Suprapubic skin (tissue), 4 donors: ENCODE measurements at places on chromosomes 4 and X.

- DNase-seq, result peak; percentile 84
Observed at GRCh38 chr4:1249148-1249730, 309 bp upstream of the CTBP1 start.

DNA sequence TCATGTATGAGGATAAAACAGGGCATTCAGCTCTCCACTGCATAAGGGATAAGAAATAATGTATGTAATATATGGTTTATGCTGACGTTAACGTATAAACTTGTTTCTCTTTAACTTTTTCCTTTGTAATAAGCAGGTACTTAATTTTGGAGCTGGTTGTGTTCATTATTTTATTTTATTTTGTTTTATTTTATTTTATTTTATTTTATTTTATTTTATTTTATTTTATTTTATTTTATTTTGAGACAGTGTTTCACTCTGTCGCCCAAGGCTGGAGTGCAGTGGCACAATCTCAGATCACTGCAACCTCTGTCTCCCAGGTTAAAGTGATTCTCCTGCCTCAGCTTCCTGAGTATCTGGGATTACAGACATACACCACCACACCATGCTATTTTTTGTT lies 1932.6 kb upstream of the TENM3 start:
- no peak for DNase-seq

DNA sequence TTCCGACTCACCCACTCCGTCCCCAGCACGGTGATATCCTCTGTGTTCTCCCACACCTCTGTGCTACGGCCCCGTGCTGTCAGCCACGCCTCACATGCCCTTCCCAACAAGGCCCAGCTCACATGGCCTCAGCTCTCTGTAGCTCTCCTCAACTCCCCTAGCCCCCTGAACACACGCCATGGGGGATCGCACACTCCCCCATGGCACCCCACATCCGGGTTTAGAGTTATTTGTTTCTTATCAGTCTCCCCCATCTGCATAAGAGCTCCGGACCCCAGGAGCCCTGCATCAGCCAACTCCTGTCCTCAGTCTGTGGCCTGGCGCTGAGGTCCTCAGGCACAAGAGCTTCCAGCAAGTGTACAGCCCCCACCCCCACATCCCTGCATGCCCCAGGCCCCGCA lies 7.0 kb downstream of the C4orf50 start:
- DNase-seq, result no peak

DNA sequence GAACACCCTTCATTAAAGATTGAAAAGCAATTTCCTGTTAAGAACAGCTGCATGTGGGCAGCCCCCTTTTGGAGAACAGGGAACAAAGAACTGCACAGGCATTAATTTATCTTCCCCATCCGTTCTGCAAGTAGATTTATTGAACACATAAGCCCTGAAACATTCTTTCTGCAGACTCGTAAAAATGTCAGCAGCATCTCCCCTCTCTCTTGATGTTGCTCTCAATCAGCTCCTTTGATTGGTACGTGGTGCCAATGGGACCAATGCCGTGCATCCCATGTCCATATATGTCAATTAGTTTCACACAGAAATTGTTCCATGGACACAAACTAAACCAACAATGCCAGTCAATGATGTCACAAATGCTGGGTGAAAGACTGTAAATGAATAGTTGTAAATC lies 228.5 kb upstream of the RASGEF1B start:
- no peak for DNase-seq

DNA sequence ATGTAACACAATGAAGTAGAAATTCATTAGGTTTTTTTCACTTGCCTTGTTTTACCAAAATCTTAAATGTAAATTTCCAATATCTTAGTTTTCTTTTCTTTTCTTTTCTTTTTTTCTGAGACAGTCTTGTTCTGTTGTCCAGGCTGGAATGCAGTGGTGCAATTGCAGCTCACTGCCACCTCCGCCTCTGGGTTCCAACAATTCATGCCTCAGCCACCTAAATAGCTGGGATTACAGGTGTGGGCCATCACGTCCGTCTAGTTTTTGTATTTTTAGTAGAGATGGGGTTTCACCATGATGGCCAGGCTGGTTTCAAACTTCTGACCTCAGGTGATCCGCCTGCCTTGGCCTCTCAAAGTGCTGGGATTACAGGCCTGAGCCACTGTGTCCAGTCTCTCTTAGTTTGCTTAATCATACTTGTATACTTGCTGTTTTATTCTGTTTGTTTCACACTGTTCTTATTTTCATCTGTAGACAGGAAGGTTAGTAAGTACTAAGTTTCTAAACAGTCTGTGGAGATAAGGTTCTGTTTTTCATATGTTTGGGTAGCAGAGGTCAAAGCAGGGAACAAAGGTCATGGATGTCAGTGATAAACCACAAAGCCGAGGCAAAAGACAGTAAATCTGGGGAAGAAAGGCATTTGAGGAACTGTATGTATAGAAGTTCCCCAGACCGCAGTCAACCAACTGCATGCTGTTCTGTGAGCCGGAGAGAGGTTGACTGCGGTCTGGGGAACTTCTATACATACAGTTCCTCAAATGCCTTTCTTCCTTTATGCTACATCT lies 129.1 kb downstream of the CBR4 start:
- no peak for DNase-seq

GRCh38 chr4:21571100-21571499 lies 377.5 kb downstream of the KCNIP4 start:
- no peak for DNase-seq

- no peak for DNase-seq
Observed at GRCh38 chrX:26845056-26845455, 618.1 kb downstream of the PPP4R3C start.

DNA sequence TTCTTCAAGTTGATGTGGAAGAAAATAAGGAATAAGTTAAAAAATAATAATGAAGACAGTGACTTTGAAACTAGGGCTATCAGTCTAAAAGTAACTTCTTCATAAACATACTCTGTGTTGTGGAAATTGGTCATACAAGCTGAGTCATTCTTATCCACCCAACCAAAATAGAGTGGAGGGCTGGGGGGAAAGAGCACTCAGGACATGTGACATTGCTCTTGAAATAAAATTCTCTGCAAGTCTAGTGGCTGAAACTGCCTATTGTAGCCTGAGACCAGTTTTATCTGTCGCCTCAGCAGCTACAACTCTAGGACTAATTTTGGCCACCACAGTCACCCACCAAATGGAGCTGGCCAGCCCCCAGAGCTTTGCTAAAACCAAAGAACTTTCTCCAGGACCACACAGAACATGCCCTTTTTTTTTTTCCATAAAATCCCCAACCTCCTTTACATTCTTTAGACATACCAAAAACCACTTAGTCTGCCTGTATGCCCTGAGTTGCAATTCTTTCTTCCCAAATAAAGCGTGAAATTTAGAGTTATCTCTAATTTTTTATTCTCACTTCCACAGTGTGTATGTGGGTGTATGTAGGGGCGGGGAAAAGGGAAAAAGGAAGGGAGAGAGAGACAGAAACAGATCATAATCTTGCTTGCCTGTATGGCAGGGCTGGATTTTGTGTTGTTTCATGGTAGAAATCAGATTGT lies 23.0 kb upstream of the SLC25A4 start:
- DNase-seq, result no peak

DNA sequence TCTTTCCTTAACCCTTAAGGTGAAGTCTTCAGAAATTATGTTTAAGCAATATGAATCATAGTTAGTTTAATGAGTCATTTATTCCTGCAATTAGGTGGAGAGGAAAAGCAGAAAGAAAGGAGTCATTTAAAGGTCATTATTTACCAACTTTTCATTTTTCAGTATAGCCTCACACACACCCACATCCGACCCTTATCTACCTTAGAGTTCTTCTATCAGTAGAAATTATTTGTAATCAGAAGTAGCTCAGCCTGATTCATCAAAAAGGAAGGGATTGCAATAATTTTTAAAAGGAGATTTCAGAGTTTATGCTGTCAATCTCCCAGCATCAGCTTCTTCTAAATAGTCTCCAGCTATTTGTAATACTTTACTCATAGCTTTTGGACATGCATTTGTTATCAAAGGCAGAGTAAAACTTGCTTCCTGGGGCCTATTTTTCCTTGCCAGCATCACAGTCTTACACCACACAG lies 5.9 kb downstream of the ANXA10 start:
- no peak for DNase-seq

- DNase-seq, result no peak
Observed at GRCh38 chr4:173153445-173153844, 15.2 kb upstream of the GALNT7 start.

GRCh38 chr4:139672732-139673131 lies 7.1 kb downstream of the MGST2 start:
- no peak for DNase-seq

GRCh38 chr4:77235289-77235854 lies 78.4 kb downstream of the CCNG2 start:
- DNase-seq, result no peak

GRCh38 chrX:49233887-49234555 lies 881 bp upstream of the CACNA1F start:
- no peak for DNase-seq

GRCh38 chr4:20288047-20288650 lies 36.4 kb downstream of the SLIT2 start:
- no peak for DNase-seq

DNA sequence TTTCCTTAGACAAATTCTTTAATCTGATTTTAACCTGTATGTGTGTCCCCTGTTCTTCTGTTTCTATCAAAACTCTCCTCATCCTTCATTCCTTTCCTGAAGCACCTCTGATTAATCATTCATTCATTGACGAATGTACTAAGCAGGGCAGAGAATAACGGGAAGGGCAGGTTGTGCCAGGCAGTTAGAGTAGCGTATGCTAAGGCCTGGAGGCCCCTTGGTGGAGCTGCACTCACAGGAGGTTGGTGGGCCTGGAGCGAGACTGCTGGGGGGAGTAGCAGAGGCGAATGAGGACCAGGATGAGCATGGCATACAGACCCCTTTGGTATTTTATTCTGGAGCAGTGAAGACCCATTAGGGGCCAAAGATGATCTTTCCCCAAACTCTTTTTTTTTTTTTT lies 22.5 kb downstream of the PTTG2 start:
- DNase-seq, result no peak

- DNase-seq, result no peak
Observed at GRCh38 chr4:87911252-87911774, 64.2 kb upstream of the SPP1 start.

DNA sequence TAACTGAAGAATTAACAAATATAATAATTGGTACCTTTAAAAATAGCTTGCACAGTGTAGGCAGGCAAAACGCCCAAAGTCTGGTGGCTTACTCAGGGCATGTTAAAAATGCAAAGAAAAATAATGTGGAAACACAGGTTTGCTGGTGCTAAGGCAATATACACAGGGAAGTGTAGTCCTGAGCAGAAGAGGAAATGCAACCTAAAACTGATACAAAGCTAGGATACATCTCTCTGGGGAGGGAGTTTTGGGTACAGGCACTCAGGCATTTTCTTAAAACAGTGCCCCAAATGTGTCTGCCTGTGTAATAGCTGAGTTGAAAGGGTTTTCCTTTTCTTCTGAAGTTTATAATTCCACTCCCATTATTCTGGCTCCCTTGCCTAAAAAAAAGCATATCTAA lies 47.4 kb downstream of the TMPRSS11E start:
- DNase-seq, result no peak
